ENCODE measurements at places on chromosomes 3 and 15. TPM values are rescaled to one million over a fixed set of nuclear protein-coding genes. Genes with fewer than 3 reads are reported as not detected.

IL1RAP gene
- polyA plus RNA-seq = 23.7 TPM

PYDC2 gene
- not detected for polyA plus RNA-seq

SAMMSON gene
- 0.11 TPM for polyA plus RNA-seq

PLA2G4F gene
- 24.3 TPM for polyA plus RNA-seq

FANCD2 gene
- polyA plus RNA-seq = 15.4 TPM

UBA7 gene
- 35.4 TPM for polyA plus RNA-seq

ADAMTS9 gene
- 147 TPM for polyA plus RNA-seq

CHRNA3 gene
- polyA plus RNA-seq = 0.98 TPM

GRCh38 chr3:77707281-77707680, 667.4 kb downstream of the ROBO2 start:
- no peak for DNase-seq

- DNase-seq = no peak
Measured at GRCh38 chr3:84184937-84185336, 773.9 kb upstream of the CADM2 start.

- DNase-seq = no peak
Measured at GRCh38 chr3:183807881-183808280, 17.5 kb downstream of the MAP6D1 start.

GRCh38 chr3:86949850-86950249, 41.1 kb downstream of the VGLL3 start:
- DNase-seq = no peak

GRCh38 chr15:36757189-36757814, 177.9 kb downstream of the CDIN1 start:
- no peak for DNase-seq

GRCh38 chr3:54818486-54818885, 109.4 kb downstream of the LRTM1 start:
- DNase-seq = no peak

GRCh38 chr3:64174328-64174727, 50.9 kb downstream of the PRICKLE2 start:
- DNase-seq = no peak

- no peak for DNase-seq
Measured at GRCh38 chr15:85625166-85625830, 169.4 kb downstream of the KLHL25 start.

DNA sequence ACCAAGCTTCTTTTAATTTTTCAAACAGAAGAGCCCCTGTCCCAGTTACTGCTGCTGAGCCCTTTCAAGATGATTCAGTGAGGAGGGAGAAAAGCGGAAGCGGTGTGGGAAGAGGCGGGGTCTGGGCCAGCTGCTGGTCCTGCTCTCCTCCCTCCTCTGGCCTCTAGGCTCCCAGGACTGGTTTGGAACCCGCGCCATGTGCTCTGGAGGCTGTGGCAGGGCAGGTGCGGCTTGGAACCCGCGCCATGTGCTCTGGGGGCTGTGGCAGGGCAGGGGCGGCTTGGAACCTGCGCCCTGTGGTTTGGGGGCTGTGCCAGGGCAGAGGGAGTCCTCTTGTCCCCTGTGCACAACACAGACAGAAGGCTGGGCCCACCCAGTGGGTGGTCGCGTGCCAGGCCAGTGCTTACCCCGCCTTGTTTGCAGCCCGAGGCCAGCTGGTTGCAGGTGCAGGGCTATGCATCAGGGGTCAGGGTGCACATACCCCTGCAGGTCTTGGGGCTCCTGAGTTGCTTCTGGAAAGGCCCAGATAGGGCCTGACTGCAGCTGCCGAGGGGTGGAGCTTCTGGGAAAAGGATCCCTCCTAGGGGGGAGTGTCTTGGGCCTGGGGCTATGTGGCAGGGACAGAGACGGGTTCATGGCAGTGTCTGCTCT, 12.2 kb downstream of the ALG1L2 start:
- DNase-seq = no peak

- no peak for DNase-seq
Measured at GRCh38 chr3:97863031-97863430, 41.2 kb downstream of the CRYBG3 start.

GRCh38 chr3:135966271-135966961, 888 bp downstream of the PPP2R3A start:
- DNase-seq = peak; percentile 61

DNA sequence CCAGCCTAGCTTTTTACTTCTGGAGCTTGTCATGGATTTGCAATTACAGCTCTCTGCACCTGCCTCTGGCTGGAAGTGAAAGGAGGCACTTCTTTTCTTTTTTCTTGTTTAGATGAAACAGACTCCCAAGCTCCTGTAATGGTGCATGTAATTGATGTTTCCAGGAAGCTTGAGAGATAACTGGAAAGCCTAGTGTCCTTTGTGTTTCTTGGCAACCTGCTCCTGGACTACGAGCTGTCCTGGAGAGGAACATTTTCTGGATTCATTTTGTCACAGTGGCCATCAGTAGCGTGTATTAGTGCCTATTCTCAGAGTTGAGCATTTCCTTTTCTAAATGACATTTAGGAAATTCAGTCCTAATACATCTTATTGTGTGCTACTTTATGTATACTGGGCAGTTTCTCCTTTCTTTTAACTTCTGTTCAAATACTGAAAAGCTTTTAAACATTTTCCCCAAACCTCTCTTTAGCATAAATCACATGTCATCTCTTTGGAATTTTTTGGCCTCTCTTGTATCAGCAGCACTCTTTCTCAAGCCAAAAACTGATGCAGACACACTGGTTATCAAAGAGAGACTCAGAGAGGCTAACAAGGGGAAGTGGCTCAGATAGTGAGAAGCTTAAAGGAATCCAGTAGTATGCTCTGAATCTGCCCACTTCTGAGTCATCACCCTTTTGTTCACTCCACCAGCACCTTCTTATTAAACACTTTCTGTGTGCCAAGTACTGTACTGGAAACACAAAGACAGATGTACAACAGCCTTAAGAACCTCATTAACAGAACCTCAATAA, 62.6 kb upstream of the SLC2A2 start:
- DNase-seq = no peak

GRCh38 chr3:122094693-122095092, 39.5 kb downstream of the CD86 start:
- DNase-seq = no peak

DNA sequence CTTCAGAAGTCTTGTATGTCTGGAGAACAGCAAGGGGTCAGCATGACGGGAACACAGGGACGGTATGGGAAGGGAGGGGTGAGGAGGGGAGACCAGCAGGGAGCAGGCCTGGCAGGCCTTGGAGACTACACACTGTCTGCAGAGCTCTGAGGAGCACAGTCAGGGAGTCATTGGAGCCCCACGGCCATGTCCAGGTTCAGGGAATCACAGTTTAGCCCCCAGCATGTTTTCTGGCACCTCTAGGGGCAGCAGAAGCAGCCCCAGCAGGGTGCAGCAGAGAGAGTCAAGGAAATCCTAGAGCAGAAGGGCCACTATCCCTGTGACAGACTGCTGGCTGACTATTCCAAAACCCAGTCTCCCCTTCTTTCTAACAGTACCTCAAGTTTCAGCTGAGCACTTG, 3.2 kb downstream of the LAMP3 start:
- no peak for DNase-seq

GRCh38 chr3:90011131-90011530, 903.7 kb downstream of the EPHA3 start:
- DNase-seq = no peak

- DNase-seq = no peak
Measured at GRCh38 chr15:80694611-80695098, 455 bp upstream of the ABHD17C start.

DNA sequence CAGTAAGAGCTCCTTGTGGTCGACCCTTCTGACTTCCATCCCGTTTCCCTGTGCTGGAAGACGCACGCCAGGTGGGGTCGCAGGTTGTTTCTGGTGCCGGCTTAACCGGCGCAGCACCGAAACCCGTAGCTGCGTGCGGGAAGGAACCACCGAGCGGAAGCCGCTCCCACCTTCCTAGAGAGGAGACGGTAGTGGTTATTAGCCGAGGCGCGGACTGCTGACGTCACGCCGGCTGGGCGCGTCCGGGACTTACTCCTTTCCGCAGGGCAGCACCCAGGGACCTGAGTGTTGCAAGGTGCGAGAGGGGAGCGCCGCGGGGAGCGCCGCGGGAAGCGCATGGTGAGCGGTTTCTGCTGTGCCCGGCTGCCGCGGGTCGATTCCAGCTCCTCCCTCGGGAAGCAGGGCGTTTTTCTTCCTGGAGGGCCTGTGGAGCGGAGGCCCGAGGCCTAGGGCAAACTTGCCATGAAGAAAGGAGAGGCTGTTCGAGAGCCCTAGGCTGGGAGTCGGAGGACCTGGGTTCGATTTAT, at the start of gene ZNF501:
Gene ZNF501 (plus strand): TSS at position 252 of the 527 bp plus-strand sequence. CDS start 4,787 bp downstream, outside the sequence.
- peak; percentile 83 for DNase-seq

DNA sequence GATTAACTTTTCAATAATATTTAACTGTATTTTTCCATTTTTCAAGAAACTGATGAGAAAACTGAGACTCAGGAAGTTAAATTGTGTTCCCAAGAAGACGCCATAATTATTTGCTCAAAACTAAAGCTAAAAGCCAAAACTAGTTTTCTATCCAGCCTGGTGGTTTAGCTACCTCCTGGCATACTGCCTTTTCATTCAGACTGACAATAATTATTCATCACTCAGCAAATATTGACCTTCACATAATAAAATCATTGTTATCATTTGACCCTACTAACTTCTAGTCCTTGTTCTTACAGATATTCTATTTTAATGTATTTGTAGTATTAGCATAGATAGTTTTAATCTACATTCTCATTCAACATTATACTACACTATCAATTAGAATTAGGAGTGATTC, 210.6 kb upstream of the GADL1 start:
- DNase-seq = no peak

GRCh38 chr3:104561324-104561723, 805.4 kb upstream of the ALCAM start:
- DNase-seq = no peak

DNA sequence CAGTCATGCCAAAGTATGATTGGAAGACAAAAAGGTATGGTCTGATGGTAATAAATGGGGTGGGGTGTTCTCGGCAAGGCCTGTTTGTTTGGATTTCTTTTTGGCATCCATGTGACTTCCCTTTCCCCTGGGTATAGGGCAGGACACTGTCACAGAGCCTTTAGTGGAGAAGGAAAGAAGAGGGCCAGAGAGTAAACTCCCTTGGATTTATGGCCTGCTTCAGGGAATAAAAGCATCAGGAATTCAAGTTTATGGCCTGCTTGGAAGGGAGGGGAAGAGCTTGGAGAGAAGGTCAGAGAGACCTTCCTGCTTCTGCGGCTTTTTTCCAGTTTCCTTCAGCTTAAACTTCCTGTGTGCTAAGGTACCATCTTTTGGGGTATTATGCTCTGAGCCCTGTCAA, 179.4 kb upstream of the ADAMTS9 start:
- peak; percentile 38 for DNase-seq

DNA sequence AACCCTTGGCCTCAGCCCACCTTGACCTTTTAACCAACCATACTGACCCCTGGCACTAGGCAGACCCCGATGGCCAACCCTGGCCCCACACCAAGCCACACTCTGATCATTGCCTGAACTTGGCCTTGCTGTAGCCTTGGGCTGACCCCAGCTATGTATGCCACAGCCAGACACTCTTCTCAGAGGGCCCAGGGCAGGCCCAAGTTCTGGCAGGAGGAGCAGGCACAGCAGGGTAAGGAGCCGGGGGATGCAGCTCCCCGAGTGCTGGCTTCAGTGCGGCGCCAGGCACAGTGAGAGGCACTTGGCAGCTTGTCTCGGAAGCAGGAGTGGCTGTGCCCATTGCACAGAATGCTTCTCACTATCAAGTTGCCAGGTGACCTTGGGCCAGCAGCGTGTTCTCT, 22.3 kb downstream of the PRR20G start:
- no peak for DNase-seq

- DNase-seq = no peak
Measured at GRCh38 chr3:32084870-32085269, 21.6 kb upstream of the GPD1L start.

DNA sequence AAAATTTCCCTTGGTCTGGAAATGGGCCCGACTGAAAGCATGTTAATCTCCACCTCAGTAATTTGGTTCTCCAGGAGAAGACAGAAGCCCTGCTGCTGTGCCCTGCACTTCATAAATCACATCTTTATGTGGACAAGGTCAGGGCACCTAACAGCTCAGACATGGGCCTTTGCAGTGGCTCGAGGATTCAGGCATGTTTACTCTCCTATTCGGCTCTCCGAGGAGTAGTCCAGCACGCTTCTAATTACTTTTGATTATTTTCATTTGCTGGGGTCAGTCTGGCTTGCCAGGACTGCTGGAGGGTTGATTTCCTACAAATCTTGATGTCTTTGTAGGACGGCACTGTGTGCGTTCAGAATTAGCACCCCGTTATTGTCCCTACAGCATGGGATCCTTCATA, 511.2 kb downstream of the MECOM start:
- no peak for DNase-seq

DNA sequence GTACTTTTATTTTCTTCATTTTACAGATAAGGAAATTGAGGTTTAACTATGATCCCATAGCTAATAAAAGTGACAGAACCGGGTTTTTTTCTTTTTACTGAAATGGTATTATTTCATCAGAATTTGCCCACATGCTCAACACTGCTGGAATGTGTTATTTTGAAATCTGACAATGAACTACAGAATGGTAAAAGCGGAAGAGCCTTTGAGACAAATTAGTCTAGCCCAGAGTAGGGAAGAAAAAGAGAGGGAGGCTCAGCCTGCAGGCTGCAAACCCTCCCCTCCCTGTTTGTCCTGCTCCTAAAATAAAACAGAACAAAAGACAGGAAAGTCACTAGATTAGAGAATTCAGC, 100.3 kb upstream of the LIPC start:
- DNase-seq = no peak

DNA sequence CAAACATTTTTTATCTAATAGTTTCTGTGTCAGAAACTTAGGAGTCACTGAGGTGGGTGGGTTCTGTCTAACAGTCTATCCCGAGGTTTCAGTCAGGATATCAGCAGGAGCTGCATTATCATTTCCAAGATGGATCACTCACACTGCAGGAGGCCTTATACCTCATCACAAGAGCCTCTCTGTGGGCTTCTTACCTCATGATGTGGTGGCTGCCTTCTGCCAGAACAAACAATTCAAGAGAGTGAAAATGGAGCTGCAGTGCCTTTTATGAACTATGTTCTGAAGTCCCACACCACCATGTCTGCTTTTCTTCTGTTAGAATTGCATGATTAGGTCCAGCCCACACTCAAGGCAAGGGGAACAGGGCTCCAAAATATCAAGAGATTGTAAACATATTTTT, 27.9 kb downstream of the RFX7 start:
- DNase-seq = no peak

DNA sequence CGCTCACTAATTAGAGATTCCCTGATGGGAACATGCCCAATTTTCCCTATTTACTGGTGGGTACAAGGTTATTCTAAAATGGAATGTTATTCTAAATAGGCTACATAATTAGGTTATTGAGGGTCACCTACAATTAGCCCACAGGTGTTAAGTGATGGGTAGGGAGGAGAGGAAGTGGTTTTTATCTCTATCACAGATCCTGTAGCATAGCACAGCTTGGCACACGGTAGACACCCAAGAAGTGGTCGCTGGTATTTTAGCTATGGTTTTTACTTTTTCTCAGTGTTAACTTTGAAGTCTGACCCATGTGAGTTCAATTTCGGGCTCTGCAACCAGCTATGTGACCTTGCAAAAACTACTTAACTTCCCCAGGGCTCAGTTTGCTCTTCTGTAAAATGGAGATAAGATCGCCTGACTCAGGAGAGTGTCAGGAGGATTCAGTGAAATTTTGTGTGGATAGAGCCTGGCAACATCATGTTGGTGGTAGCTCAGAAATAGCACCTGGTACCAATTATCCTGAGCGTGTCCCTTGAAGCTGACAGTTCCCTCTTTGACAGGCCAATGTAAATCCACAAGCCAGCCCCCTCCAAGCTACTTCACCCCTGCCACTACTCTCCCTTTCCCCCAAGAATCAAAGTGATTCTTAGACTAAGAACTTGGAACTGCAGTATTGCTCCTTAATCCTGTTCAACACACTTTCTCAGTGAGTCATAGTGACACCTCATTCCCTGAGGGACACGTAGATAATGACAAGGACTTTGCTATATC, 8.7 kb upstream of the LMCD1 start:
- DNase-seq = no peak
